ENCODE measurements at places on chromosomes 11 and 22.

- no peak for DNase-seq
These were observed 144.6 kb downstream of the WT1 start for GRCh38 chr11:32290783-32291182.

DNA sequence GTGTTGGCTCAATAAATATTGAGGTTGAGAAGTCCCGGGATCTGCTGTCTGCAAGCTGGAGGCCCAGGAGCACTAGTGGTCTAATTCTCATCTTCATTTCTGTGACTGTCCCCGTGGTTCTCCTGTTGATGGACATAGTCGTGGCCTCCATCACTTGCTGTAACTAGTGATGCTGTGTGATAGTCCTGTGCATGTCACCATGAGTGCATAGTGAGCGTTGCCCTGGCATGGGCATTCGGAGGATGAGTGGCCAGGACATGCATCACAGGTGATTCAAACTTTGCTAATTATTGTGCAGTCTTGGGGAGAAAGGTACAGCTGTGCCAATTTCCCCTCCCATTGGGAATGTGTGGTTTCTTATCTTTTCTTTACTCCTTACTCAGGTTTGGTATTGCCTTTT is 902.2 kb downstream of the BRD1 start:
- DNase-seq: no peak

- no peak for DNase-seq
These were observed 67.6 kb upstream of the TENM4 start for GRCh38 chr11:79508461-79508860.

GRCh38 chr11:62592989-62593421 is 1.7 kb upstream of the TUT1 start:
- no peak for DNase-seq

DNA sequence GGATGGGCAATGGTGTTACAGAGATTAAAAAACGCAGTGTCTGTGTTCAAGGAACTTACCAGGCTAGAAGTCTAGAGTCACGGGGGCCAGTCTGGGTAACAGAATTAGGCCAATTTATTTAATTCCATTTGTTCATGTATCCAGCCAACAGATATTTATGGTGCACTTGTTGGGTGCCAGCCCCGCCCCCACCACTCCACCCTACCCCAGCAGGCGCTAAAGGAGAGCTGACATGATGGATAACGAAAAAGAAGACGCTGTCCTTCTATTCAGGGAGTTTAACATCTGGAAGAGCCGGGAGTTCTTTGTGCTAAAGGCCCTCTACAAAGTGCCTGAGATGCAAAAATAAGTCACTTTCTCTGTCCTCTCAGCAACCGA is 1.1 kb upstream of the BMAL1 start:
- no peak for DNase-seq

DNA sequence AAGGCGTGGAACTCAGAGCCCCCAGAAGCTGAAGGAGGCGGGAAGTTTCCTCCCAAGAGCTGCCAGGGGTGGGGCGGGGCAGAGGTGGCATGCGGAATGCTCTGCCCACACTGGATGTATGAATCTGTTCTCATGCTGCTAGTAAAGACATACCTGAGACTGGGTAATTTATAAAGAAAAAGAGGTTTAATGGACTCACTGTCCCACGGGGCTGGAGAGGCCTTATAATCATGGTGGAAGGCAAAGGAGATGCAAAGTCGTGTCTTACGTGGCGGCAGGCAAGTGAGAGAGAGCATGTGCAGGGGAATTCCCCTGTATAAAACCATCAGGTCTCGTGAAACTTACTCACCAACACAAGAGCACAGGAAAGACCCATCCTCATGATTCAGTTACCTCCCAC is 57.6 kb downstream of the SMIM38 start:
- peak; percentile 8 for DNase-seq

GRCh38 chr11:9489080-9489765 is 28.4 kb downstream of the ZNF143 start:
- no peak for DNase-seq

DNA sequence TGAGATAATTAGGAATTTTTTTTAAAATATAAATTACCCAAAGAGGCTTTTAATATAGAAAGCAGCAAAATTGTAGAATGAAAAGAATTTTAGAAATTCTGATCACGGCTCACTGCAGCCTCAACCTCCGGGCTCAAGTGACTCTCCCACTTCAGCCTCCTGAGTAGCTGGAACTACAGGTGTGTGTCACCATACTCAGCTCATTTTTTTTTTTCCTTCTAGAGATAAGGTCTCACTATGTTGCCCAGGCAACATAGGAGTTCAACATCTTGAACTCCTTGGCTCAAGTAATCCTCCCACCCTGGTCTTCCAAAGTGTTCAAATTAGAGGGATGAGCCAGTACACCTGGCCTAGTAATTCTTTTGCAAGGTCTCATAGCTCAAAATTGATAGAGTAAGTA is 76.7 kb downstream of the ATG16L2 start:
- DNase-seq: no peak

- DNase-seq: no peak
These were observed 3.3 kb downstream of the TTLL1 start for GRCh38 chr22:43085658-43086606.

- no peak for DNase-seq
These were observed 147.9 kb upstream of the PLET1 start for GRCh38 chr11:112408517-112408916.

DNA sequence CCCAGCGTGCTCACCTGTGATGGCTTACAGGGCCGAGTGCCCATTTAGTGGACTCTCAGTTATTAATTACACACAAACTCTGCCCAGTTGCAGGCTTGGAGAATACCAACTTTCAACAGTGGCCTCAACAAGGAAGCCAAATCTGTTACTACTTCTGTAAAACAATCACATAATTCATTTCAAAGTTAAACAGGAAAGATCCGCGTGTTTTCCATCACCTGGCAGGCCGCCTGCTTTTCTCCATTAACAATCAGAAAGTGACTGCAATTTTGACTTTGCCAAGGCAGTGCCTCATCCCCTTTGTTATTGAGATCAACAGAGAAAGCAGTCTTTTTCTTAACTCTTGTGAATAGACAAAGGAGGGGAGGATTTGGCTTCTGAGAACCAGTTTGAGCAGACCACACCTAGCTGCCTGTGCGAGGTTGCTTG is 77.7 kb downstream of the BARX2 start:
- no peak for DNase-seq

GRCh38 chr11:47524291-47524874 is 28.5 kb downstream of the CELF1 start:
- no peak for DNase-seq

GRCh38 chr22:28869736-28870135 is 13.6 kb upstream of the ZNRF3 start:
- no peak for DNase-seq

DNA sequence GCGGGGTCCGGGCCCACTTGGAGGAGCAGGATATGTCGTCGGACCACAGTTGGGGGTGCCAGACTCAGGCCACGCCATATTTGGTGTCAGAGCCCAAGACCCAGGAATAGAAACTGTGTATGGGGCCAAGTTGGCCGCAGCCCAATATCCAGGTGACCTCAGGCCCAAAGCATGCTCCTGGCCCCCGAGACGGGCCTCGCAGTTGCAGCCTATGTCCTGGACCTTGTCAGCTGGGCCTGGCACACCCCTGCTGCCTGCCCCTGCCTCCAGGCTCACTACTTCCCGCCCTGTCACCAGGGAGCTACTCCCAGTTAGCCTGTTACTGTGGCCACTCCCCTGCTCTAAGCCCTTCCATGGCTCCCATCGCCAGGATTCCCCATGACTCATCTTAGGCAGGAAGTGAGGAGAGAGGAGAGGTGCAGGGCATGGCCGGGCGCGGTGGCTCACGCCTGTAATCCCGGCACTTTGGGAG is 23.1 kb downstream of the A4GALT start:
- DNase-seq: no peak

GRCh38 chr11:35118906-35119305 is 20.1 kb upstream of the CD44 start:
- no peak for DNase-seq

GRCh38 chr22:38866024-38866398 is 6.0 kb downstream of the CBX6 start:
- DNase-seq: no peak

- DNase-seq: no peak
These were observed 71.7 kb downstream of the TBC1D22A start for GRCh38 chr22:46834021-46834737.

DNA sequence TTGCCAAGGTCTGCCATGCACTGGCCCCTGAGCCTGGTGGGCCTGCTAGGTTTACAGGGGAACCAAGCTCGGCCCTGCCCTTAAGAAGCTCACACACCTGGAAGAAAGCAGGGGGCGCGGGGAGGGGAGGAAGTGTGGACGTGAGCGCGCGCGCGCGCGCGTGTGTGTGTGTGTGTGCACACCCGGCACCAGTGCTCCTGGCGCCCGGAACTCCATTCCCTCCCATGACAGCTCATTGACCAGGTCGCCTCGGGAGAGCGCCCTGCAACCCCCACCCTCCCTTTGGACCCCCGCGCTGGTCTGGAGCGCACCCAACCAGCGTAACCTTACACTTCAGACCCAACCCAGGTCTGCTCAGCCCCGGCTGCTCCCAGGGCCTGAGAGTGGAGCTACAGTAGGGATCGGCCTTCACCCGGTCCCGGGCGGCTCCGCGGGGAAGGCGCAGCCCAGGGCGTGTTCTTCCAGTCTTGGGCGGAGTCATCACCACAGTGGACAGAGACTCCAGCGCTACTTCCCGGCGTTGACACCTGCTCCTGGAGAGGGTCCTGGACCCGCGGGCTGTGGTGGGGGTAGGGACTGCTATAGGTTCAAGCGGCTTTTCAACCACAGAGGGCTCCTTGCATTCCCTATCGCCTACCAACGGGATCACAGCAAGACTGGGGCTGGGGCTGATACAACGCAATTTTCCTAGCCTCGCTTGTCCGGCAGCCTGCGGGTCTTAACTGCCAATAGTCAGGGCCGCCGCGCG is 1.5 kb downstream of the GALNT18 start:
- no peak for DNase-seq

- DNase-seq: no peak
These were observed 1378.0 kb downstream of the BRD1 start for GRCh38 chr22:48449466-48450187.

DNA sequence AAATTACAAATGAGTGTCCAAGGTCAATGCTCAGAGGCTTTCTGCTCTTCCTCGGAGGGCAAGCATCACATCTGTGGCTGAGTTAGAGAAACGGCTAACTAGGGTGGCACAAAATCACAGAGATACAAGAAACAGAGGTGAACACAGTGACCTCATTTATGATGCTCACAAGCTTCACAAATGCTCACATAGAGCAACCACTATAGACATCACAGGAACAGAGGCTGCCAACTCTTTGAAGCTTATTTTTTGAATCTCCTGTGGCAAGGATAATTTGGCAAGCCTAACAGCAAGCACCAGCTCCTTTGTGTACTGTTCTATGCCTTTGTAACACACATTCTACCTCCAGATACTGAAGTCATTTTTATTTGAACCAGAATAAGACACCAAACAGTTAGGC is 416.5 kb upstream of the DDI1 start:
- no peak for DNase-seq

DNA sequence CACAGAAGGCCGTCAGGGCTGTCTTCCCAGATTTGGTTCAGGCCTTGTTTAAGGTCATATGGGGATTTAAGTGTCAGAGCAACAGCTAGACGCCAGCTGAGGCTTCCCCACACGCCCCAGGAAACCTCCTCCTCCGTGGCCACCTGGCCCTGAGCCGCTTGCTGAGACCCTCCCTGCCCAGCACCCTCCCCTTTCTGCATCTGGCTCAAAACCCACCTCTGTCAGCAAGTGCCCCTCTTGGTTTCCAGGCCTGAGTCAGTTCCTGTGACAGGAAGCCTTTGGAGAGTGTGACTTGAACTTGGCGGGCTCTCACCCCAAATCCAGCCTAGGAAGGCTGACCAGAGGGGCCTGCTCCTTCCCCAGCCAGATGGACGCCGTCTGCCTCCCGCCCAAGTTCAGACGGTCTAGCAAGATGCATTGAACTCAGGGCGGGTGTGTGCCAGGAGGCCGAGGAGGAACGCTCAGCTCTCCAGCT is 561 bp downstream of the FXYD2 start:
- DNase-seq: no peak

GRCh38 chr22:43289531-43289963 is 53.6 kb downstream of the SCUBE1 start:
- DNase-seq: no peak

GRCh38 chr11:19553683-19554333 is 158.8 kb upstream of the NAV2 start:
- DNase-seq: peak; percentile 72

GRCh38 chr11:88266919-88267318 is 70.6 kb downstream of the CTSC start:
- DNase-seq: no peak

DNA sequence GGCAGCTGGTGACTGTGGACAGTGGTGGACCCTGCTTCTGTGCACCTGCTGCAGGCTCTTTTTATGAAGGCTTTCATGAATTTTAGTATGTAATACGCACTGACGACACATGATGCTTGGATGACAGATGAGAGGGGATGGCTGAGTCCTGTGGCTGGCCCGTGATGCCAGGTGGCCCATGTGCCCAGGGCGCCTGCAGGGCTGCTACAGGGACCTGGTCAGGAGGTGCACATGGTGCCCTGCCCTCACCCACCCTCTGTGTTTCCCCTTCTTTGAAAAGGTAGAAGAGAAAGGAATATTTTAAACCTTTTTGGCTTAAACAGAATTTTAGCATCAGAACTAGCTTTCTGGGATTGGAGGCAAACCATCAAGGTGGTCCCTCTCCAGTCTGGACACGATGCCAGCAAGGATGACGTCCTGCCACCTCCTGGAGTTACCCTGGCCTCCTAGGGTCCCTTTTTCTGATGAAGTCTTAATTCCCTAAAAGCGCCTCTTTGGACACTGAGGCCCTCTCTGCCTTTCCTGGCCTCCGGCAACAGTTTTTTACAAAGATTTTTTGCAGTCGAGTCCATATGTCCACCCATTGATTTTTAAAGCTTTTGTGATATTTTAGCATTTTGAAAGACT is 5.4 kb upstream of the RANBP1 start:
- DNase-seq: no peak

DNA sequence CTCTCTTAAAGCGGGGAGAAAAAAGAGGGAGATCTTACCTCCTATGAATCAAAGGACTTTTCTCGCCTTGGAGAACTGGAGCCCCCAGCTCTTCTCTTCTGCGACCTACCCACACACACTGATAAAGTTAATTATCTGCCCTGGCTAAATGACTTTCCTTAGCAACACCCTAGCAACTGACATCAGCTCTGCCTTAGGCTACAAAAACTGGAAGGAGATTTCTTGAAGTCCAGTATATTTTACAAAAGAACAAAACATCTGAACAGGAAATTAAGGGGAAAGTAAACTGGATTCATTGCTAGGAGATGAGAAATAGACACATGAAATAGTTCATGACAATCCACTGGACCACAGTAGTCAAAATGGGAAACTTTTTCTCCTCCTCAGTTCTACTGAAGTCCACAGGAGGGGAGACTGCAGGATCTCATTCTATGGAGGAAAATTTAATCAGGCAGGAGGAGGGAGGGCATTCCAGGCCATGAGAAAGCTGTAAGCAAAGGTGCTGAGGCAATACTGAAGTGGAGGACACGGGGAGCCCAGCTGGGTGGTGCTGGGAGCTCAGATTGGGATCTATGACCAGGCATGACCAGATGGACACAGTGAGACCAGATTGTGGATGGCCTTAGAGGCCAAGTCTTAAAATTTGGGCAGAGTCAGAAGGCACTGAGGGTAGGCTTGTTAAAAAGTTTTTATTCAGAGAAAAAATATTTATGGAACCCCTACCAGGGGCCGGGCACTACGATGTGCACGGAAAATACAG is 3.7 kb upstream of the SPON1 start:
- no peak for DNase-seq

GRCh38 chr11:95135155-95135554 is 45.5 kb downstream of the ENDOD1 start:
- DNase-seq: no peak

- no peak for DNase-seq
These were observed 420.0 kb downstream of the MN1 start for GRCh38 chr22:27381552-27381951.

GRCh38 chr22:50197000-50197800 is 3.6 kb upstream of the SELENOO start:
- no peak for DNase-seq

All from stimulated activated CD4-positive, alpha-beta T cell treated with anti-CD3 and anti-CD28 coated beads, TNF-alpha, amount 100 ng/mL, for 48 hours (primary cell).